ENCODE measurements at places on chromosomes 16 and 17.
A peak's percentile ranks its signal among the peaks of the same experiment; 100 is the strongest.

DNA sequence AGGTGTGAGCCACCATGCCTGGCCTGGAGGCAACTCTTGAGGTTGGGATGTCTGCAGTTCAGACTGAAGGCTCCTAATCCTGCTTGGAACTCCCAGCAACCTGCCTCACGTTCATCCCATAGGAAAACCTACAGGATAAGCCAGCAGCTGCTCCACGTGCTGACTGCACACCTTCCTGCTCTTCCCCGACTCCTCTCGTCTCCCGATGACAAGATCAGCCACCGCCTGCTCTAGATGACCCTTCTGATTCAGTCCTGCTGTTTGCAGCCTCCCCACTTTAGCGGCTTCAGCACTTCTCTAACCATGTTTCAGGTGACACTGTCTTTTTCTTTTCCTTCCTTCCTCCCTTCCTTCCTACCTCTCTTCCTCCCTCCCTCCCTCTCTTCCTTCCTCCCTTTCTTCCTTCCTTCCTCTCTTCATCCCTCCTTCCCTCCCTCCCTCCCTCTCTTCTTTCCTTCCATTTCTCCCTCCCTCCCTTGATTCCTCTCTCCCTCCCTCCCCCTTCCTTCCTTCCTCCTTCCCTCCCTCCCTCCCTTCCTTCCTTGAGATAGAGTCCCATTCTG is 61.8 kb downstream of the EMP2 start:
- no peak for DNase-seq

GRCh38 chr16:9837481-9837880 is 344.7 kb downstream of the GRIN2A start:
- DNase-seq: no peak

DNA sequence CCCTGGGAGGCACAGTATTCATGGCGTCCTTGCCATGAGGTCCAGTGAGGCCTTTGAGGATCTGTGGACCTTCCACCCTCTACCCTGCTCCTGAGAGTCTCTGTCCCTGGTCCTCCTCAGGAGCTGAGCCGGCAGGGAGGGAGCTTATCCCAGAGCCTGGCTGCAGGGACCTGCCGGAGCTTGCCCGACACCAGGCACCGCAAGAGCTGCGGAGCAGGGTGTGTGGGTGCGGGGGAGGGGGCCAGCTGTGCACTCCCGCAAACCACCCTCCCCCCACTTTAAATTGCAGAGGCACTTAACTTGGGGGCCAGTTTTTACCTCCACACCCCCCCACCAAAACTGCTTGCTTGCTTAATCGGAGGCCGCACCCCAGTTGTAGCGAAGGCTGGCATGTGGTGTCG is 609 bp upstream of the ZNF750 start:
- no peak for DNase-seq

- no peak for DNase-seq
Observed at GRCh38 chr16:31090540-31090939, 1.8 kb upstream of the PRSS53 start.

DNA sequence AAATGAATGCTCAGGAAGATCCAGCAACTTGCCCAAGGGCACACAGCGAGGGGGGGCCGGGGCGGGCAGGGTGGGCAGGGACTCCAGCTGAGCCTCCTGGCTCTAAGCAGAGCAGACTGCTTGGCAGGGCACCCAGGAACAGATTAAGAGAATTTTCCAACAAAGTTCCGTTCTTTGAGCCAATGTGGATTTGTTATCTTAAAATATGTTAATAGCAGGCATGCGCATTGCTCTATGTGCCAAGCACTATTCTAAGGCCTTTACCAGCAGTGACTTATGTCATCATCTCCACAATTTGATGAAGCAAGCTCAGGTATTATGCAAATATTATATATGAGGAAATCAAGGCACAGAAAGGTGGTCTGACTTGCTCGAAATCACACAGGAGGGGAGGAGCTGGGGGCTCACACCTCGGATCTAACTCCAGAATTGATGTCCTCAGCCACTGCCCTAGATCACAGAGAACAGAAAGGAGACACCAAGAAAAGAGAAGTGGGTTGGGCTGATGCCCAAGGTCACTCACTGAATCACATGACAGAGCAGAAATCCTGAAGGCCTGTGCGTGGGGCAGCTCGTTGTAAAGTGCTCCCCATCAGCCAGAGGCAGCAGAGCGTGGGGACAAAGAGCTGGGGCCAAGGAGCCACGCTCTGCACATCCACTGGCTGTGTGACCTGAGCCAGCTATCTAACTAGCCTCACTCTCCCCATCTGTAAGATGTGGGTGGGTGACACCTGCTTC is 23.2 kb upstream of the MEAK7 start:
- no peak for DNase-seq

DNA sequence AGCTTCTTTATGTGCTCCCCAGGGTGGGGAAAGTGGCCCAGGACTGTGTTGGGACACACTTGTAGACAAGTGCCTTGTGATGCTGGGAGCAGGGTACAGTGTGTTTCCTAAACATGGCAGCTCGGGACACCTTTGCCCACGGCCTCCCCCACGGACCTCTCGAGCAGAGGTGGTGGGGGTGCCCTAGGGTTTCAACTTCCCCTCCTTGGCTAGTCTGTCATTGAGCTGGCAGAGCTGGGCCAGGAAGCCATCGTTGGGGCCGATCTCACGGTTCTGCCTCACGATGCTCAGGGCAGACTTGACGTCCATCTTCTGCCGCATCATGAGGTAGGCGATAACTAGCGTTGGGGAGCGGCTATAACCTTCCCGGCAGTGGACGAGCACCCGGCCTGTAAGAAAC is 9.4 kb downstream of the DUSP3 start:
- DNase-seq: no peak

GRCh38 chr17:70709596-70709995 is 540.3 kb downstream of the KCNJ2 start:
- no peak for DNase-seq

GRCh38 chr17:78105101-78105500 is 23.5 kb downstream of the TMC6 start:
- DNase-seq: no peak

- DNase-seq: no peak
Observed at GRCh38 chr16:15581127-15581815, 61.7 kb downstream of the MARF1 start.

- DNase-seq: peak; percentile 84
Observed at GRCh38 chr16:67198238-67198734, 645 bp upstream of the ELMO3 start.

DNA sequence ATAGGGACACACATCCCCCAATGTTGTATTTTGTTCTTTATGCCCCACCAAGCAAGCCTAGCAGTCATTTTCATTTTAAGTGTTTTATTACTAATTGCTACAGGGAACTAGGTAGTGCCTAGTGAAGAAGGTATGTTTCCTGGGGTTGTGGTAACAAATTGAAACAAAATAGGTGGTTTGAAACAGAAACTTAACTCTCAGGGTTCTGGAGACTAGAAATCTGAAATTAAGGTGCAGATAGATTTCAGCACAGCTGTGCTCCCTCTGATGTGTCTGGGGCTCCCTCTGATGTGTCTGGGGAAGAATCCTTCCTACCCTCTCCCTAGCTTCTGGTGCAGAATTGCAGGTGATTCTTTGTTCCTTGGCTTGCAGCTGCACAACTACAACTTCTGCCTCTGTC is 390.1 kb downstream of the ZFHX3 start:
- DNase-seq: no peak

DNA sequence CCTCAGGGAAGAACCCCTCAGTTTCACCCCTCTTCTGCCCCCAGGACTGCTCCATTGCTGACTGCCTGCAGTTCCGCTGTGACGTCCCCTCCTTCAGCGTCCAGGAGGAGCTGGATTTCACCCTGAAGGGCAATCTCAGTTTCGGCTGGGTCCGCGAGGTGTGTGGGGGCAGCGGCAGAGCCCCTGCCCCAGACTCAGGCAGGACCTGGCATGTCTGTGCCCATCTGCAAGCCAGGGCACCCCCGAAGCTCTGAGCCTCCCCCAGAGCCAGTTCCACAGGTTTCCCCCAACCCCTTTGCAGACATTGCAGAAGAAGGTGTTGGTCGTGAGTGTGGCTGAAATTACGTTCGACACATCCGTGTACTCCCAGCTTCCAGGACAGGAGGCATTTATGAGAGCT is 4.4 kb downstream of the COX6A2 start:
- DNase-seq: no peak

- peak; percentile 3 for DNase-seq
Observed at GRCh38 chr17:33572615-33573014, 279.5 kb upstream of the ASIC2 start.

- no peak for DNase-seq
Observed at GRCh38 chr16:65312071-65312470, 190.2 kb upstream of the CDH11 start.

GRCh38 chr17:33131620-33132019 is 140.0 kb downstream of the SPACA3 start:
- no peak for DNase-seq

GRCh38 chr16:54821731-54822130 is 108.9 kb upstream of the IRX5 start:
- no peak for DNase-seq

DNA sequence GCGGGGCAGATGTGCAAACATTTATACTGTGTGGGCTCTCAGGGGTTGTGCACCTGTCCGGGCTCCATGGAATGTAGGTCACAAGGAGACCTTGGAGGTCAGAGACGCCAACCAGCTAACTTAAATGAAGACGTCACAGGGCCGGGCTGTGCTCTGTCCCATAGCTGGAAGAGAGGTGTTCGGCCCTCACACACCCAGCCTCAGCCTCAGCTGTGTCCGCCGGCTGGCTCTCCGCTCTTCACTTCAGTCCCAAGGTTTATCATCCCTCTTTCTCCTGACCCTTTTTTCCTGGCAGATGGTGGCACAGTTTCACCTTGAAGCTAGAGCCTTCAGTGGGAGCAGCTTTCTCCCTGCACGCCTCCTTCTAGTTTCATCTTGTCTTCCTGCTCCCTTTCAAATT is 6.0 kb upstream of the RBFOX3 start:
- no peak for DNase-seq

DNA sequence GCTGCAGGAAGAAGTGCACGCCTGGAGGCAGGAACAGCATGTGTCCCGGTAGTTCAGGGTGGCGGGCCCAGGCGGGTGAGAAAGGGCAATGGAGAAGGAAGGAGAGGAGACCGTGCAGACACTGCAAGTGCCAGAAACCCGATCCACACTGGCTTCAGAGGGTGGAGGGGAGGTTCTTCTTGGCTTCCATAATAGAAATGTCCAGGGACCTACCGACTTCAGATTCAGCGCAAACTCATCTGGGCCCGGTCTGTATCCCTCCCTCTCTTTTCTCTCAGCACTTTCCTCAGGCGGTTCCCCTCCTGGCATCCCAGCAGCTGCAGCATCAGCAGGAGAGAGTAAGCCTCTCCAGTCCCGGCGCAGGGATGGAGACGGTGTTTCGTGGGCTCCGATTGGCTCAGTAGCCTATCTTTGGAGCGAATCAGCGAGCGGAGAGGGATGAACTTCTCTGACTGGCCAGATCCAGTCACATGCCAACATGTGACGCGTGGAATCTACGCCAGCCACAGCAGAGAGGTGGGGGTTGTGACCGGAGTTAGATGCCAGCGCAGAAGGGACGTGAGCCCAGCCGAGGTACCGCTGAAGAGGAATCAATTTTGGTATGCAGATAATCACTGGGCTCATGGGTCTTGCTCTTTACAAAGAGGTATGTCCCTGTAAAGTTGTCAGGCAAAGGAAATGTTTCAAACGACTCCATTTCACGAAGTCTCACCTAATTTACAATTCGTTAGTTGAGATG is 1.9 kb upstream of the PRPSAP2 start:
- peak; percentile 98 for DNase-seq

DNA sequence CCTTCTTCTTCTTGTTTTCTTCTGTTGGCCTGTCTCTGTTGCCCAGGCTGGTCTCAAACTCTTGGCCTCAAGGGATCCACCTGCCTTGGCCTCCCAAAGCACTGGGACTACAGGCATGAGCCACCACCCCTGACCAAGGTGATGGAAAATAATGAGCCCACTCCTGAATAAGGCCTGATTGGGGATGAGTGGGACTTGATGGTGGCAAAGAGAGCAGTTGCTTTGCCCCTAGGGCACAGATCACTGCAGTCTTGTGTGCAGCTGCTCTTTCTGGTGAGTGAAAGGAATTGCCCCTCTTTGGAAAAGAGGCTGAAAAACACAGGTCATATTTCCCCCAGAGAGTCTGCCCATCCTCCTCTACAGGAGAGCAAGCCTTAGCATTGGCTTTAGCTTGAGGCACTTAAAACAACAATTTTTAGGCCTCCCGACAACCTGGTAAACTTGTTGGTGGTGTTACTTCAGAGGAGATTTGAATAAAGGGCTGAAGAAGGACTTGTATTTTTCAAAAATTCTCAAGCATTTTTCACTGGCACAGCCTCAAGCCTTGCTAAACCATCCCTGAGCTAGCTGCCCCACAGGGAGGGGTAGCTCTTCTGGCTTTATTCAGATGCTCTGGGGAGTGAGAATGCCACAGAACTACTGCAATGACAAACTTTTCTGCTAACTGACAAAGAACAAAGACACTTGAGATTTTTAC is 6.1 kb upstream of the PDP2 start:
- no peak for DNase-seq

- no peak for DNase-seq
Observed at GRCh38 chr16:14121142-14121541, 50.0 kb downstream of the MRTFB start.

DNA sequence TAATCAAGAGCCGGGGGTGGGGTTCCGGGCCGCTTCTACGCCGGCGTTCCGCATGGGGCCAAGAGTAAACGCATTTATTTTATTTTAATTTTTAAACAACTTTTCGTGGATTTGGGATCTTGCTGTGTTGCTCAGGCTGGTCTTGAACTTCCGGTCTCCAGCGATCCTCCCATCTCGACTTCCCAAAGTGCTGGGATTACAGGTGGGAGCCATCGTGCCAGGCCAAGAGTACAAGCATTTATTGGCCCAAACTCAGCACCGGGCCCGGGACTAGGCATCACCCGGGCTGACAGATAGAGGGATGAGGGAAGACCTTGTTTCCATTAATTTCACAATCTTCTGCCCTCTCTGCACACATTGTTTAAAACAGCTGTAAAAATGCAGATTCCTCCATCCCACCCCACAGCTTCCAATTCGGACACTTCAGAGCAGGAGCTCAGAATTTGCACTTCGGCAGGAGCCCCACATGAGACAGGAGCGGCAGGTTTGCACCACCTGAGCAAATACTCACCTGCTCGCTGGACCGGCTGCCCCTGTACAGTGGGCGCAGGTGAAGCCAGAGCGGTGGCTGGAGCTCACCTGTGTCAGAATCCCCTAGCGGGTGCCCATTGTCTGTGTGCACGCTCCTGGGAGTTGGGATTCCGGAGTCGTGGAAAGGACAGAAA is 663 bp upstream of the GINS2 start:
- no peak for DNase-seq

DNA sequence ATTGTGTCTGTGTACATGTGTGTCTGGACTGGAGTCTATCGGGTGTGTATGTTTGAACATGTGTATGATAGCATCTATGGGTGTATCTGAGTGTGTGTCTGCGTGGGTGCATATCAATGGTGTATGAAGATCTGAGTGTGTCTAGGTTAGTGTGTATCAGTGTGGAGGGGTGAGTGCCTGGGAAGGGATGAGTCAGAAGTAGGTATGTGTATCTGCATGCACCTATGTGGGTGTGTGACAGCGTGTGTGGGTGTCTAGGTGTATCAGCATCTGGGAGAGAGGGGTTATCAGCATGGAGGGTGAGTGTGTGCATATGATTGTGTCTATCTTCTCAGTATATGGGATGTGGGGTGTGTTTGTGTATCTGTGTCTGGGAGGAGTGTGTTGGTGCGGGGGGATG is 58.2 kb upstream of the LHX1 start:
- no peak for DNase-seq
